Urothelium cell line (cell line): ENCODE measurements at places on chromosomes 7 and 10.

DNA sequence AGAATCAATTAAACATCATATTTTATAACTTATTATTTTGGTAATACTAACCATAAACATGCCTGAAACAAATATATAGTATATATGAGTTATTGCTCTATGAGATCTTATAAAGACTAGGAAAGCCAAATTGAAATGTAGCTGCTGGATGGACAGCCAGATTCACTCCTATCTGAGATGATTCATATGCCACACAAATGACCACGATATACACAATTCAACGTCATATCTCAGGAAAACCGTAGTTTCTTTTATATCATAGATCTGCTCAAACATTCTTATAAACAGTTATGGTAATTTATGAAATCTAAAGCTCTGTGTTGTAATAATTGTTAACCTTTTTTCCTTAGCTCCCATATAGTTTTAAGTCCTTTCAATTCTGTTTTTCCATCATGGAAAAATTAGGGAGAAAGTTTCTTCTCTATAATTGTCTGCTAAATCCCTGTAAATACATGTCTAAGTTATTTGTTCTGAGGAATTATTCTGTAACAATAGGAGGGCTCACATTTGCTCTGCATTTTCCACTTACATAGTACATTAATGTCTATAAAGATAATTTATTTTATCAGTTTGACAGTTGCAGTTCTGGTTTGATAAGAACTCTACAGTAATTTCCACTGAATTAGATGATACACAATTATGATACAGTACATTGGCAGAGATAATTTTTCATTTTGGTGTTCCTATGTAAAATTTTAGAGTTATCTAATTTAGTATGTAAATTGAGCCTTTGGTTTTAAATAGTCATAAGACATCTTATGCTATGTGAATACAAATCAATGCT lies 42.7 kb downstream of the GNAT3 start:
- DNase-seq, result no peak

GRCh38 chr10:7933262-7933661 lies 115.0 kb downstream of the TAF3 start:
- DNase-seq, result no peak

GRCh38 chr7:87982116-87982515 lies 48.1 kb downstream of the ADAM22 start:
- DNase-seq, result no peak

DNA sequence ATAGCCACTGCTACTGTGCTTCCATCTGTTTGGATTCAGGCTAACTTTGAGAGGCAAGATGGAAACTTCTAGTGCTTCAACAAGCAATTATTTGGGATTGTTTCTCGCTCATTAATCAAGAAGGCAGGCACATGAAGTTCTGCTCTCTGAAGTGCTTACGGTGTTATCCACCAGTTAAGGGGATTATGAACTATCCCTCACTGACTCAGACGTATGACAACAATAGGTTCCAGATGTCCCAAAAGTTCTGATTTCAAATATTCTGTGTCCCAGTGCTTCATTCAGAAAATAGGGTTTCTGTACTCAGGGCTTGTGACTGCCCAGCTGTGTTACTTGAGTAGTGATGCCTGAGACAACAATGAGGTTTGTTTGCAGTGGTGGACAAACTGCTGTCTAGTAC lies 81.0 kb downstream of the HACD1 start:
- no peak for DNase-seq

DNA sequence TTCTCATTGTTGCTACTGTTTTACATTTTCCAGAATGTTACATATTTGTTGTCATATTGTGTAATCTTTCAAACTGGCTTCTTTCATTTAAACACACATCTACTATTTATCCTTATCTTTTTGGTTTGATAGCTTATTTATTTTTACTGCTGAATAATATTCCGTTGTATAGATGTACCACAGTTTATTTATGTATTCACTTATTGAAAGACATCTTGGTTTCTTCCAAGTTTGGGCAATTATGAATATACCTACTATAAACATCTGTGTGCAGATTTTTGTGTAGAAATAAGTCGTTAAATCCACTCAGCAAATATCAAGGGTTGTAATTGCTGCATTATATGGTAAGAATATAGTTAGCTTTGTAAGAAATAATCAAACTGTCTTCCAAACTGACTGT lies 669.2 kb downstream of the TNS3 start:
- no peak for DNase-seq

- no peak for DNase-seq
Measured at GRCh38 chr7:155062411-155062810, 7.7 kb upstream of the HTR5A start.

DNA sequence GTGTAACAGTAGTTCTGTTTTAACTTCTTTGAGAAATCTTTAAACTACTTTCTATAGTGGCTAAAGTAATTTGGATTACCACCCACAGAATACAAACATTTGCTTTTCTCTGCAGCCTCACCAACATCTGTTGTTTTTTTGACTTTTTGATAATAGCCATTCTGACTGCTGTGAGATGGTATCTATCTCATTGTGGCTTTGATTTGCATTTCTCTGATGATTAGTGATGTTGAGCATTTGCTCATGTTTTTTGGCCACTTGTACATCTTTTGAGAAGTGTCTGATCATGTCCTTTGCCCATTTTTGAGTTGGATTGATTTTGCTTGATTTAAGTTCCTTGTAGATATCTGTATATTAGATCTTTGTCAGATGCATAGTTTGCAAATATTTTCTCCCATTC lies 66.7 kb downstream of the RNF133 start:
- DNase-seq, result no peak

DNA sequence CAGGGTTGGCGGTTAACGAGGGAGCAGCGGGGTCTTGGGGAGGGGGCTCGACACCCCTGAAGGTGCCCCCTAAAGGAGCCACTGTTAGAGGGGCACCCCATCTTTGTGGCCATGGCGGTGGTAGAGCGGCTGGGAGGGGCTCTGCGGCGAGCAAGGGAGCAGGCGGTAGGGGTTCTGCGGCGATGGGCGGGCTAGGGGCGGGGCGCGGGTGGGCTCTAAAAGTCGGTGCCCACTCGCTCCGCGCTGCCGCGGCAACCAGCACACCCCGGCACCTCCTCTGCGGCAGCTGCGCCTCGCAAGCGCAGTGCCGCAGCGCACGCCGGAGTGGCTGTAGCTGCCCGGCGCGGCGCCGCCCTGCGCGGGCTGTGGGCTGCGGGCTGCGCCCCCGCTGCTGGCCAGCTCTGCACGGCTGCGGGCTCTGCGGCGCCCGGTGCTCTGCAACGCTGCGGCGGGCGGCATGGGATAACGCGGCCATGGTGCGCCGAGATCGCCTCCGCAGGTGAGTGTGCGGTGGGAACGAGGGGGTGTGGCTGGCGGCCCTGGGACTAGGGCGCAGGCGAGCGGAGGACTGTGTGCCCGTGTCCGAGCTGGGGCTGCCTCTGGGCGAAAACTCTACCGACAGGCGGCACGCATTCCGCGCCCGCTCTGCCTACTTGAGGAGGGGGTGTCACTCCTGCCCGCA lies at the start of gene MEST:
Gene MEST, plus strand, starts transcription at position 245 of the 682 bp plus-strand sequence. Its CDS starts 229 bp downstream, at position 474.
- no peak for DNase-seq

- DNase-seq, result no peak
Measured at GRCh38 chr7:128778946-128779345, 3.4 kb upstream of the OPN1SW start.

DNA sequence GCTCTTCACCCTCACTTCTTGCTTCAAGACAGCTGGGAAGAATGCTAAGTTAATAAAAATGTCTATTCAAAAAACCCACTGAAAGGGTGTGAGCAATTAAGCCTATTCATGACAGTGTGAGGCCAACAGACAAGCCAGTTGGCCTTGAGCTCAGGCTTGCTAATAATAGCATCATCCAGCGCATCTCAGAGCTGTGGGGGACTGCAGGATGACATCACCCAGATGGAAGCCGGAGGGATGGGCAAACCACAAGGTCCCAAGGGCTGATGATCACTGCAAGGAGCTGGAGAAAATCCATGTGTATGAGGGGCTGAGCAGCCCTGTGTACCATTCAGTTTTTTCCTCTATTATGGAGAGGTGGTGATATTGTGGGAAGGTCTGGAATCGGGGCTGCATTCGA lies 770.4 kb downstream of the TNS3 start:
- peak; percentile 91 for DNase-seq

DNA sequence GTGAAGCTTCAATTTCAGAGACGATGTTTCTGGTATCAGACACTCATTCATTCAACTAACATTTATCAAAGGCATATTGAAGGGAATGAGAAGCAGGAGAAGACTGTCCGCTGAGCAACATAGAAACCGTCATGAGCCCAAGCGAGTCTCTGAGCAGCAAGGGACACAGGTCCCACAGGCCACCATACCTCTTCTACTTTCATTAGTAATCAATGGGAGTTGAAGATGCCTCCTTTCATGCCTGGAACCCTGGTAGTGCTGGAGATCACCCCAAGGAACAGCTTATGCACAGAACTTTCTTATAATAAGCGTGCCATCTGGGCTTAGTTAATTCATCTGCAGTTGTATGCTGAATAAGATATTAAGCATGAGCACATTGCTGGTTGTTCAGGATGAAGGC lies 1.2 kb downstream of the PAX4 start:
- DNase-seq, result no peak

DNA sequence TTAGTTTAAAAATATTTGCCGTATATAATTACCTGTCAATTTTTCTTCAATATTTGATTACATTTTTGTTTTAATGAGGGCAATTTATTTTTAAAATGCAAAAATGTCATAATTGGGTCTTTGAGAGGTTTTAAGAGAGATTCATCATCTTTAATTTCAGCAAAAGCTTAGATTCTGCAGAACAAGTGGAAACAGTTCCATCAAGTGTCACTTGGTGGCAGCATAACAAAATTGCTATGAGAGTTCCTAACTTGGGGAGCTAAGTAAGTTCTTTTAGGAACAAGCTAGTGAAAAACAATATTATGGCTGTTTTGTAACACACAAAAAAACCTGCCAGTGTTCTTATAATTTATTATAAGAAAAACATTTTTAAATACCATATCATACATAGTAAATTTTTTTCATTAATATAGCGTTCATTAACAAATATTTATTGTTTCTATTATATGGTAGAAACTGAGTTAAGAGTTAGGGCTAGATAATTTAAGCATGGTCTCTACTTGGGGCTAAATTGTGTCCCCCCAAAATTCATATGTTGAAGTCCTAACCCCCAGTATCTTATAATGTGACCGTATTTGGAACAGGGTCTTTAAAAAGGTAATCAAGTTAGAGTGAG lies 155.2 kb downstream of the MAGI2 start:
- peak; percentile 51 for DNase-seq

GRCh38 chr10:80064120-80064886 lies 14.2 kb upstream of the TMEM254 start:
- no peak for DNase-seq

GRCh38 chr10:11209830-11210181 lies 192.1 kb downstream of the CELF2 start:
- DNase-seq, result no peak

GRCh38 chr10:100968062-100968736 lies 1.1 kb upstream of the SEMA4G start:
- DNase-seq, result no peak

GRCh38 chr7:40551685-40552576 lies 417.1 kb downstream of the SUGCT start:
- DNase-seq, result peak; percentile 13

DNA sequence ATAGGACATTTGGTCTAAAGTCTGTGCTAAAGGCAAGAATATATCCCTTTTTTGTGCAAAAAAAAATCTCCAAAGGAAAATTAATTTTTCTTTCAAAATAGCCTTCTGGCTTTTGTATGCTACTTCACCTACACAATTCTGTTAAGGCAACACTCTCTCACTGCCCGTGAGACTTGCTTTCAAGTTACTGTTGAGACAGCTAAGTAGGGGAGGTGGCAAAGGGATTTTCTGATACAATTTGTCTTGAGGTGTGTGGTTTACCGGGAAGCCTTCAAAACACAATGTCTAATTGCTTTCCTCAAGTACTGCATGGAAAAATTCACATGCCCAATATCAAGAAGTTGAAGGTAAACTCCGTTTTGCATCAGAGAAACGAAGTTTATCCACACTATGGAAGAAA lies 50.8 kb upstream of the RSU1 start:
- no peak for DNase-seq

DNA sequence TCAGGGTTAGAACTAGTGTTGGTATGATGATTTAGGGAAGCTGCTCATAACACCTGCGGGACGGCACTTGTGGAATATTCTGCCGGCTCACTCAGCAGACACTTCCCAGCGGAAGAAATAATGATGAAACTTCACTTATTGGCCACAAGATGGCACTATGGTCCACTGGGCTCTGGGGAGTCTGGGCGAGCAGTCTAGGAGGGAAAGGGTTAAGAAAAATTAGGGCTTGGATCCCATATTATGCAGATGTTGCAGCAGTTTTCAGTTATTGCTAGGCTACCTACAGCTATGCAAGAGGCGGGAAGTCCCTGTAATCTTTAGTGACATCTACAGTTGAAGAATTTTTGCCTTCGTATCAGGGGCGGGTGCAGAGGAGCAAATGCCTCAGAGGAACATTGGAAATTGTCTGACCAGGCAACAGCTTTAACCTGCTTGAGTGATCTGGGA lies 238.7 kb upstream of the PRSS58 start:
- peak; percentile 57 for DNase-seq

DNA sequence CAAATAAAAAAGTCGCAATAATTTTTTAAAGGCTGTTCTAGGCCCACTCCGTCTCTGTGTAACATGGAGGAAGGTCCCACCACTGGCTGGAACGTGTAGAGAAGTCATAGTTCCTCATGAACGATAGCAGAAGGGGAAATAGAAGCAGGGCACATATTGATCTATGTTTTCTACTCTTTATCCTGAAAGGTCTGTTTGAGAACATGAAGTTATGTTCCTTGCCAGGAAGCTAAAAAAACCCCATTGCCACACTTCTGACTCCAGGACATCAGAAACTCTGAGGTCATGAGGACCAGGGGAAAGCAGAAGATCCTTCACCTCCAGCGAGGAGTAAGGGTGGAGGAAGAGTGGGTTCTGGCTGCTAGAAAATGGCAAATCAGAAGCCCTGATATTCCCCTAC lies 10.8 kb downstream of the ANKRD22 start:
- DNase-seq, result no peak

DNA sequence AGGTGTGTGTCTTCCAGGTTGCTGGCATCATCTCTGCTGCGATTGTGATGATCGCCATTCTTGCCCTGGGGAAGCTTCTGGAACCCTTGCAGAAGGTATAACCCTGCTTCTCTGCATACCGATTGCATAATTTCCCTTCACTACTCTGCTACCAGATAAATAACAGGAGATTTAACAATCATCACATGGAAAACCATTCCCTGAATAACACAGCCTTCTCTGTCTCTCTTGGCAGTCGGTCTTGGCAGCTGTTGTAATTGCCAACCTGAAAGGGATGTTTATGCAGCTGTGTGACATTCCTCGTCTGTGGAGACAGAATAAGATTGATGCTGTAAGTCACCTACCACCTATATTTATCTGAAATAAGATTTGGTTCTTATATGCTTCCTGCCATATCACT lies 33.8 kb downstream of the SLC26A4 start:
- DNase-seq, result no peak

GRCh38 chr10:64037071-64037661 lies 516.0 kb downstream of the REEP3 start:
- DNase-seq, result no peak

- DNase-seq, result no peak
Measured at GRCh38 chr10:125370578-125370977, 210.2 kb upstream of the CTBP2 start.

DNA sequence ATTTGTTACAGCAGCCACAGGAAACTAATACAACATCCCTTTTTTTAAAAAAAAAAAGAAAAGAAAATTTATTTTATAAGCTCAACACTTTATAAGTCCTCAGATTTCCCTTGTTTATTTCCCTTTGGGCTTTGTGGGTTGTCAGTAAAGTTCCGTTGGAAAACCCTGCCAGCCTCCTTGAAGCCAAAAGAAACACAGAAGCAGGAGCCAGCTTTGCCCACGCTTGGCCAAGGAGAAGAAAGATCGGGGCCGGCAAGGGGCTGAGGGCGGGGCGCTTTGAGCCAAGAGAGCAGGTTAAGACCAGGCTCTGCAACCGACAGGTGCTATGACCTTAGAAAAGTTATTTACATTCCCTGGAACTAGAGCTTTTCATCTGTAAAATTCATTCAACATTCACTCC lies 72.7 kb downstream of the RGS10 start:
- no peak for DNase-seq
